ENCODE measurements at places on chromosomes 13 and 19. TPM values are rescaled to one million over a fixed set of nuclear protein-coding genes. Genes with fewer than 3 reads are reported as not detected.

PIBF1 gene
- 21.0 TPM for total RNA-seq

DACT3 gene
- 0.91 TPM for total RNA-seq

CD37 gene
- not detected for total RNA-seq

ZSCAN22 gene
- 2.1 TPM for total RNA-seq

FCHO1 gene
- total RNA-seq: 0.91 TPM

GRCh38 chr19:42052241-42052863 lies 17.7 kb downstream of the GRIK5 start:
- no peak for DNase-seq

DNA sequence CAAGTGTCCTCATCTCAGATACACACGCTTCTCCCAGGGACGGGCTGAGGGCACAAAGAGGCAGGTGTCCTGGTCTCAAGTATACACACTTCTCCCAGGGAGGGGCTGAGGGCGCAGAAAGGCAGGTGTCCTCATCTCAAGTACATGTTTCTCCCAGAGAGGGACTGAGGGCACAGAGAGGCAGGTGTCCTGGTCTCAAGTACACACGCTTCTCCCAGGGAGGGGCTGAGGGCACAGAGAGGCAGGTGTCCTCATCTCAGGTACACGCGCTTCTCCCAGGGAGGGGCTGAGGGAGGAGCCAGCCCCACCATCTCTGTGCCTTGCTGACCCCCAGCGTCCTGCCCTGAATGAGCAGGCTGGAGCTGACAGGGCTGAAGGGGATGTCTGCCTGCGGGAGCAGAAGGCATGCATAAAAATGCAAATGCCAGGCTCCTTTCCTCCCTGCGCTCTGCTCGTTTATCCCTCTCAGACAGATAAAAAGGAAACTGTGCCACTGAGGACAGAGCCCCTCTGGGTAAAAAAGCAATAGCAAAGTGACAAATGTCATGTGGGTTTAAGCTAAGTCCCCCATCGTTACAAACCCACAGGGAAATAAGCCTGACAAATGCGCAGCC lies 96.1 kb upstream of the UQCRFS1 start:
- DNase-seq: no peak

DNA sequence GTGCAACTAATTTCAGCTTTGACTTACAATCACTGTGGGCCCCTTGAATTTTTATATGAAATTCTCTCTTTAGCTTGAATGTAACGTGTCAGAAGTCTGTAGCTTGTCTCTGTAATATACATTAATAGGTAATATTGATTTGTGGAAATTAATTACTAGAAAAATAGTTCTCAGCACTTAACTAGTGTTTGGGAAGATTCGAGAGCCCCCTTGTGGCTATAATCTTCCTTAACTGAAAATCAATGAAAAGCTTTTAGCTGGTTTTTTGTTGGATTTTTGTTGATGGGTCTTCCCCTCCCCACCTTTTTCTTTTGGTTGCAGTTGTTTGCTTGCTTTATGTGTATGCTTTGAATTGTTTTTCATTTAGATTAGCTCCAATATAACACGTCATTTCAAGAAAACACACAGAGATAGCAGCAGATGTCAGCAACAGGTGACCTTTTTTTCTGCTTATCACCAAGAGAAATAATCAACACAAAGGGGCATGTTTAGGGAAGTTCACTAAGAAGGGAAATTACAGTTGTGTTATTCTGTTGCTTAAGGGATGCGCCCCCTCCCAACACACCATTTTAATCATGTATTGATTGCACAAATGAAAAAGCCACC lies 176.8 kb downstream of the OXGR1 start:
- no peak for DNase-seq

- no peak for DNase-seq
Measured at GRCh38 chr13:85812282-85812681, 13.1 kb upstream of the SLITRK6 start.

DNA sequence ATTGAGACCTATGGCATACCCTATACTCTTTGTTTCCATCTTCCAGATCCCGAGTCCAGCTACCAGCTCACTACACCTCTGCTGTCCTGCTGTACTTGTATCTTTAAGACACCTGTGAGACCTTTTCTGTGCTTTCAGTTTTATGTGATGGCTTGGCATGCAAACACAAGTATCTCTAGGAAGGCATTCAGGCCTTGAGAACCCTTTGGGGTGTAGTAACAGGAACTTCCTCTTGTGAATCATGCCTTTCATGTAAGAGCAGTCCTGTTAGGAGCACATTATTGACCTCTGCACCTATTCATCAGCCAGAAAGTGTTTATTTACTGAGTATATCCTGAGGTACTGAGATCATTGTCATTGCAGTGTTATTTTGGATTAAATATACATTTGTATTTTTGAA lies 87.0 kb upstream of the HTR2A start:
- no peak for DNase-seq

DNA sequence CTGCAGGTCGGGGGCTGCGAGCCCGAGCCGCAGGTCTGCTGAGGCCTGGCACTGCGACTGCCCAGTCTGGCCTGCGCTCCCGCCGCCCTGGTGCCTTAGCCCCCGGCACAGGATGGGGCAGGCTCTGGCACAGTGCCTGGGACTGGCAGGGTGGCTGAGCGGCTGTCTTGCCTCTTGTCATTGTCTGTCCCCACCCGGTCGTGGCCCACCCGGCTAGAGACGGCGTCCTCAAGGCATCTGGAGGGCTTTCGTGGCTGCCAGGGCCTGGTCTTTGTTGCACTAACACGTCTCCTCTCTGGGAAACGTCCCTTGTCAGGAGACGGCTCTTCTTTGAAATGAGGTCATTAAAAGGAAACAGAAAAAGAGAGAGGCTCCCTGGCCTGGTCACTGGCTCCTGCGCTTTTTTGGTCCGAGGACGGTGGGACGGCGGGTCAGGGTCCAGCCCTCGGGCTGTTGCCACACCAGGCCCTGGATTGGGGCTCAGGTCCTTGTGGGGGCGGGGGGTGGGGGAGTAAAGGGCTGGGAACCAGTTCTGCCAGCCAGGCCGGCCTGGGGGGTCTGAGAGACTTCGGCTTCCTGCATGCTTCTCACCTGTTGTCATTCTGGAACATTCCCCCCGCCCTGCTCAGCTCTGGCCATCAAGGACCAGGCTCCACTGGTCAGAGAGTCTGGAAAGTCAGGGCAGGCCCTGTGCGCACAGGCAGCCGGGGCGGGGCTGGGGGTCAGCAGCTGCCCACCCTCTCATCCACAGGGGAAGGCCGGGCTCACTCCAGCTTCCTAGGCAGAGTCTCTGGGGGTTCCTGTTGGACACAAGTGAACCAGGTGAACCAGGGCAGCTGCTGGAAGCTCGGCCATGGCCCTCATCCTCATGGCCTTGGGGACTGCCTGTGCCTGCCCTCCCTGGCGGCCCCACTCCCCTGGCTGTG lies 6.2 kb upstream of the ZNF554 start:
- no peak for DNase-seq

GRCh38 chr19:40604171-40604646 lies 3.0 kb downstream of the LTBP4 start:
- no peak for DNase-seq

GRCh38 chr13:37475151-37475550 lies 123.4 kb downstream of the POSTN start:
- no peak for DNase-seq

DNA sequence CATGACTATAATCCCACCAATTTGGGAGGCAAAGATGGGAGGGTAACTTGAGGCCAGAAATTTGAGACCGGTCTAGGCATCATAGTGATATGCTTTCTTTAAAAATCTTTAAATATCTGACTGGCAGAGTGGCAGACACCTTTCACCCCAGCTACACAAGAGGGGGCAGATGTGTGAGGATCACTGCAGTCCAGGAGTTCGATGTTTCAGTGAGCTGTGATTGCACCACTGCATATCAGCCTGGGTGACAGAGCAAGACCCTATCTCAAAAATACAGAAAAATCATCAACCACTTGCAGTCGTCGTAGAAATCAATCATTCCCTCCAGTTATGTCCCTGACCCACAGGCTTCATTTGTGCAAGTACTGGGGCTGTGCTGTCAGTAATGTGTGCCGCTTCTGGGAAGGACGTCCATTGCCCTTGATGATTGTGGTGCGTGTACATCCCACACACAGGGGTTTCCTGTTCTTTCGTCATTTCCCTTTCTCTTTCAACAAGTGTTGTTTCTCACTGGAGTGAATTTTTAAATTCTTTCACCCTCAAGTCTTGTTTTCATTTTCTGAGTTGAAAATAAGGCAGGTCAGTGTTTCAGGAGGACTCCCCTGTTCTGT lies 1.4 kb downstream of the LGALS14 start:
- DNase-seq: no peak

DNA sequence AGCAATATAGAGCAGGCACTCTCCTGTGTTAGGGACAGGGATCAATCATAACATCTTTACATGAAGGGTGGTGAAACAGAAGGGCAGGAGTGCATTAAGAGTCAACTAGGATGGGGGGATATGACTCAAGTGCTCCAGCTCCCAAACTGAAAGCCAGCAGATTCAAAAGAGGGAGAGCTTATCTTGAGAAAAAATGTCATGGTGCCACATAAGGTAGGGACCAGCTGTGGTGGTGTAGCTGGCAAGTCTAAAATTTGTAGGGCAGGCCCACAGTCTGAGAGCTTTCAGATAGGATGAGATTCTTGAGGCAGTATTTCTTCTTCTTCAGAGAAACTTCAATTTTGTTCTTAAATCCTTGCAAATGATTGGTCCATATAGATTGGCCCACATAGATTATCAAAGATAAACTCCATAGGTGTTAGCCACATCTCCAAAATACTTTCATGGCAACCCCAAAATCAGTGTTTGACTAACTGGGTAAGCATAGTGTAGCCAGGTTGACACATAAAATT lies 19.1 kb downstream of the DNAJC15 start:
- DNase-seq: no peak

GRCh38 chr19:35284153-35285094 lies 2.1 kb downstream of the HAMP start:
- no peak for DNase-seq

DNA sequence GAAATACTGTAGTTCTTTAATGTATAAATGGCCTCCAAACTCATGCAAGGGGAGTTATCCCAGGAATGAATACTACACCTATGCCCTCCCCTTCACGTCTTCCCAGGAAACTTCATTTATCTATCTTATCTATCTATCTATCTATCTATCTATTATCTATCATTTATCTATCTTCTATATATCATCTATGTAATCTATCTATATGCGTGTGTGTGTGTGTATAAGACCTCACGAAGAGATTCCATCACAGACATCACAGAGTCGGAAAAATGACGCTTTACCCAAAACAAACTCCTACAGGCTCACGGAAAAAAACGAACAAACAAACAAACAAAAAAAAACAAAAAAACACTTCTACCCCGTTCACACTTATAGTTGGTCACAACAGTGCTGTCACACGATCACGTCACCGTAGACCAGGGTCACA lies 486 bp downstream of the ZNF529 start:
- DNase-seq: no peak

GRCh38 chr13:47798194-47798593 lies 202.9 kb downstream of the SUCLA2 start:
- DNase-seq: no peak

GRCh38 chr19:48390188-48391099 lies 907 bp downstream of the KDELR1 start:
- DNase-seq: peak; percentile 75

- peak; percentile 15 for DNase-seq
Measured at GRCh38 chr13:98143601-98144026, 720 bp downstream of the FARP1 start.

DNA sequence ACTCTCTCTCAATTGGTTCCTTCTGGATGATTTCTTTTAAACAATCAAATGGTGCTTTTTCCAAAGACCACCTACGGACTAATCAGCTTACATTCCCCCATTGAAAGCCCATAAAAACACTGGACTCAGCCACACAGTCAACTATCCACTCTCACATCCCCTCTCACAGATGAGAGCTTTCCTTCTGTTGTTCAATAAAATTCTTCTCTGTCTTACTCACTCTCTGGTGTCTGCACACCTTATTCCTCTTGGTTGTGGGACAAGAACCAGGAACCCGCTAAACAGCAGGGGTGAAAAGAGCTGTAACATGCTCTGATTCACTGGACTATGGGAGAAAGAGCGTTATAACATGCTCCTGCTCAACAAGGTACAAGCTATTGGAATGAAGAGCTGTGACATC lies 2896.2 kb downstream of the PCDH9 start:
- no peak for DNase-seq

GRCh38 chr19:39837978-39838377 lies 4.0 kb upstream of the DYRK1B start:
- DNase-seq: no peak

DNA sequence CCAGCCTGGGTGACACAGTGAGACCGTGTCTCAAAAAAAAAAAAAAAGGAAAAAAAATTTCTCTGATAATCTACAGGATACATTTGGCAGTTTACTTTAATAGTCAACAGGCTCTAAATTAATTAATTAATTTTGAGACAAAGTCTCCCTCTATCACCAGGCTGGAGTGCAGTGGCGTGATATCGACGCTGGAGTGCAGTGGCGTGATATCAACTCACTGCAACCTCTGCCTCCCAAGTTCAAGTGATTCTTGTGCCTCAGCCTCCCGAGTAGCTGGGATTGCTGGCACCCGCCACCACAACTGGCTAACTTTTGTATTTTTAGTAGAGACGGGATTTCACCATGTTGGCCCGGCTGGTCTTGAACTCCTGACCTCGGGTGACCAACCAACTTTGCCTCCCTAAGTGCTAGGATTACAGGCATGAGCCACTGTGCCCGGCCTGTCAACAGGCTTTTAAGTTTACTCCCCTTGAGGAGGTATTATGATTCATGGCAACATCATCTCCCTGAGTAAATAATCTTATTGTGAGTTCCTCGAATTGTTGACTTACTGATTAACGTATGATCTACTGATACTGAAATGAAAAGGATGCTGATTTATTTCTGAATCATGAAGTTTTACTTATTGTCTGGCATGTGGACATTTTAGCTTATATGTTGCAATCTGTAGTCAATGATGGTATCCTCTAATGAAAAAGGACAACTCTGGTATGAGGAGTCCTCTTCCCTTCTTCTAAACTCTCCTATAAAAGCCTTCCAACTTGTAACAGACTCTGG lies 21.3 kb upstream of the MTRF1 start:
- peak; percentile 47 for DNase-seq

GRCh38 chr13:99974296-99974938 lies 2.9 kb upstream of the ZIC5 start:
- no peak for DNase-seq

GRCh38 chr13:50080203-50080910 lies 65.1 kb downstream of the KCNRG start:
- peak; percentile 11 for DNase-seq

- peak; percentile 68 for DNase-seq
Measured at GRCh38 chr13:101417043-101417406, 717 bp upstream of the NALCN start.

DNA sequence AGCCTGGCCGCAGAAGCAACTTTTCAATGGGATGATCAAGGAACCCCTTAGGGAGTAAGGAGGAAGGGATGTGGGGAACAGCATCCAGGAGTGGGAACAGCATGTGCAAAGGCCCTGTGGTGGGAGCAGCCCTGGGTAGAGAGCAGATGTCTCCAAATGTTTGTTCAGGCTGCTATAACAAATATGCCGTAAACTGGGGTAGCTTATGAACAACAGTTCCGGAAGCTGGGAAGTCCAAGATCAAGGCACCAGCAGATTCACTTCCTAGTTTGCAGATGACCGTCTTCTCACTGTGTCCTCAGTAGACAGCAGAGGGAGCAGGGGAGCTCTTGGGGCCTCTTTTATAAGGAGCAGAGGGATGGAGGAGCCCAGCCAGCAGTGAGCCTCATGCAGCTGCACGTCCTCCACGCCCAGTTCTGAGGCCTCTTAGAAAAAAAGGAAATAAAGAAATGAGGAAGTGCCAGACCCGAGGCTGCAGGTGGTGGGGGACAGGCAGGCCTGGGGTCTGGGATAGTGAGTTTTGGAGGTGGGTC lies 4.2 kb upstream of the LRRC25 start:
- DNase-seq: no peak

Data from Daoy (cell line).